ENCODE measurements at places on chromosomes 3 and 15.

GRCh38 chr3:190013943-190014924 lies 106.5 kb downstream of the P3H2 start:
- H3K4me1 ChIP-seq = peaks cover 21% of the 10 kb centered on the region
- no peak overlapping the region for H3K4me3 ChIP-seq
- DNase-seq = no peak
- H3K36me3 ChIP-seq = no peaks in the 10 kb centered on the region
- no peaks in the 10 kb centered on the region for H3K27me3 ChIP-seq

GRCh38 chr3:55059027-55059629 lies 131.3 kb upstream of the LRTM1 start:
- H3K27me3 ChIP-seq = no peaks in the 10 kb centered on the region
- no peak for DNase-seq
- no peaks in the 10 kb centered on the region for H3K36me3 ChIP-seq
- H3K4me3 ChIP-seq = no peak overlapping the region
- H3K4me1 ChIP-seq = no peaks in the 10 kb centered on the region

- H3K4me1 ChIP-seq = peaks cover 62% of the 10 kb centered on the region
- H3K4me3 ChIP-seq = no peak overlapping the region
- no peaks in the 10 kb centered on the region for H3K27me3 ChIP-seq
Measured at GRCh38 chr3:64185436-64185835, 39.8 kb downstream of the PRICKLE2 start.

GRCh38 chr3:121330634-121331033 lies 215.2 kb downstream of the POLQ start:
- DNase-seq = no peak
- no peak overlapping the region for H3K27ac ChIP-seq

DNA sequence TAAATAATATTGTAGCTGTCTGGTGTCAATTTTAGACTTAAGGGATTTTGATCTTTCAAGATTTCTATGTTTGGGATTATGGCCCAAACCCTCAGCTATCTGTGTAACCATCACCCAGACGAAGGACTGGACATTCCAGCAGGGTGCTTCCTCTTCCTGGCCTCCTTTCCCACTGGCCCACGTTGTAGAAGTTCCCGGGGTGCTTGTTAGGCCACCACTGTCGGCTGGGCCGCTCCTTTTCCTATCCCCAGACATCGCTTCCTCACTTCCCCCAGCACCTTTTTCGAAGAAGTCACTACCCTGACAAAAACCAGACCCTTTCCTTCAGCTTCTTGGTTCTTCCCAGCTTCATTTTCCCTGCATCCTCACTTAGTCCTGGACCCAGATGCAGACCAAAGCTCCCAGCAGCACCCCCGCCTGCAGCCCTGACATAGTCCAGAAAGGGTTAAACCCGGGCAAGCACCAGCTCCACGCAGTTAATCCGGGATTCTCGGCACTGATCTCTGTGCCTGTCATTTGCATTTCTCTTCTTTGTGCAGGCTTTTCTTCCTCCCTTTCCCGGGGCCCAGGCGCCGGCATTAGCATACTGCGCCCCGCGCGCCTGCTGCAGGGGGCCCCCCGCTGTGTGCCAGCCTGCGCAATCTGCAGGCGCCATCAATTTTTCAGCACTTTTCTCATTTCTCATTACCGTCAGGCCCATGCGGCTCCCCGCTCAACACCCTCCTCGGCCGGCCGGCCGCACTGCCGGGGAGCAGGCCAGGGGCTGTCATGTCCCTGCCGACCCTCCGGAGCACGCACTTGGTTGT lies 90.6 kb downstream of the ZNF621 start:
- no peak overlapping the region for H3K27ac ChIP-seq
- peak; percentile 72 for DNase-seq
- H3K4me3 ChIP-seq = no peak overlapping the region
- H3K36me3 ChIP-seq = no peaks in the 10 kb centered on the region
- H3K4me1 ChIP-seq = no peaks in the 10 kb centered on the region

- no peaks in the 10 kb centered on the region for H3K27me3 ChIP-seq
- no peak overlapping the region for H3K4me3 ChIP-seq
- no peak overlapping the region for H3K27ac ChIP-seq
- no peaks in the 10 kb centered on the region for H3K36me3 ChIP-seq
- no peak for DNase-seq
Measured at GRCh38 chr3:148880681-148881080, 15.6 kb downstream of the CPA3 start.

- no peak overlapping the region for H3K4me3 ChIP-seq
- no peaks in the 10 kb centered on the region for H3K27me3 ChIP-seq
- H3K4me1 ChIP-seq = peaks cover 11% of the 10 kb centered on the region
- no peak for DNase-seq
Measured at GRCh38 chr15:57649138-57649537, 57.4 kb upstream of the POLR2M start.

DNA sequence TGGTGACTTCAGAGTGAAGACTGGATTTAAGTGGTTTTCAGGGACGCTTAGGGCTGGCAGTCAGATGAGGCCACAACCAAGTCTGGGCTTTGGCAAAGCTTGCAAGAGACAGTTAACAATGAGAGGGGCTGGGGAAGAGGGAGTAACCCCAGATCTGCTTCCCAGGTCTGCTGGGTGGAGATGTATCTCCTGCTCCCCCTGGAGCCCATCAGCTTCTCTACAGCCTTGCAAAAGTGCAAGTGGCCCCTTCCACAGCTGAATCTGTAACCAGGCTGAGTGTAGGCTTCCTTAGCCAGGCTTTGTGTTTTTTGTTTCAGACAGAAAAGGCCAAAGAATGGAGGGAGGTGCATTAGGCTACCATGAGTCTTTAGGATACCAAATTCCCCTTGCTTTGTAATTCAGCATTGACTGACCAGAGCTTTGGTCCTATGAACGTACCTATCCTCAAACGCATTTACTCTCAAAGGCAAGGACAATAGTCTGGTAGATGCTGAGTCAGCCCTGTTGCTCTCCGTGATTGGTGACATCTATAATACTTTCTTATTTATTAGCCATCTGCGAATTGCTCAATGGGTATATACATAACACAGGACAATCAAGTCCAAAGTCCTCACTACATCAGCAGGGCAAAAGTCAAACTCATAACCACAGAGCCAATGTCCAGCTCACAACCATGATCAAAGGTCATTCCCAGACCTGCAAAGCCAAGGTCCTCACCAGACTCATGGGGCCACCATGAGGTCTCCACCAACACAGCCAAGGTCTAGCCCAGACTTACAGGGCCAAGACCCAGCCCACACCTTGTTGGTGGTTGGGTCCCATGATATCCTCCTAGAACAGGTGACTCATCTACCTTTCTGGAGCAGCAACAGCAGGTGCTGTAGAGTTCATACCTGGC lies 17.1 kb downstream of the CCDC13 start:
- H3K27ac ChIP-seq = no peak overlapping the region
- no peaks in the 10 kb centered on the region for H3K4me1 ChIP-seq
- H3K4me3 ChIP-seq = no peak overlapping the region
- no peaks in the 10 kb centered on the region for H3K27me3 ChIP-seq

- no peak overlapping the region for H3K27ac ChIP-seq
- H3K4me1 ChIP-seq = no peaks in the 10 kb centered on the region
- H3K4me3 ChIP-seq = no peak overlapping the region
- DNase-seq = no peak
Measured at GRCh38 chr15:96771035-96771434, 440.5 kb downstream of the NR2F2 start.

DNA sequence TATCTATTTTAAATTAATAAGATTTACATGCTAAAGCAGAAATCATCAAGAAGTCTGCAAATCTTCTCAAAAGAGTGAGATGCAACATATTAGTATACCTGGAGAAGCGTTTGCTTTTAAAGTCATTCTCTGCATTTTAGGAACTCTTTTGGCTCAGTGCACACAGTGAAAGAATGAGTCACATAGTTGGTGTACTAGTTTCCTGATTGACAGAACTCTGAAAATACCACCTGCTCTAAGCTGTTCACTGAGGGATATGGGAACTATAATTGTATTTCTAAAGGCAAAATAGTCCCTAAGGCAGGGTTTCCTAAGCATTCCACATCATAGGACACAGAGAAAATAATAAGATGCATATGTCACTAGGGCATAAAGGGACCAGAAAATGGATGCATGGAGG lies 838.5 kb downstream of the DIPK2A start:
- H3K27me3 ChIP-seq = no peaks in the 10 kb centered on the region
- no peak for DNase-seq
- H3K4me1 ChIP-seq = no peaks in the 10 kb centered on the region

DNA sequence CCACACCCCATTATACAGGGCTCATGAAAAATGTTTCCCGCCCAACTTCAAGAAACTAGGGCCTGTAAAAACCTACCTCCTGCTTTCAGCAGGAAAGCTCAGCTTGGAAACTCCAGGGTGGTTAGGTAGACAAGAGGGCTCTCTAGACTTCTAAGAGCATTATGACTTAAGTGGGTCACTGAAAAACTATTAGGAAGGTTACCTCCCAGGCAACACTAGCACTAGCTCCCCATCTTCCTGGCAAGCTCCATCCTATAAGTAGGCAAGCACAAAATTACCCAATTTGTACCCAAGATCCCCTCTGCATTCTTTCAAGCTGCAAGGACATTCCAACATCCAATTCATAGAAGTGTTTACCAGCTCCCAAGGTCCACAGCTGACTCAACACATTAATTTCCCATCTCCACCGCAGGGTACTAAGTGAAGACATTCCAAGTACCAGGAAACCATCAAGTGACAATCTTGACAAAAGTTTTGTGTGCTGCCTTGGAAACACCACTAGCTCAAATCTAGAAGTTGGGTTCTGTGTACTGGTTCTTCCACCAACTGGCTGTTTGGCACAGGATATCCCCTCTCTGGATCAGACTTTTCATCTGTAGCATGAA lies 46.9 kb downstream of the WNT5A start:
- no peaks in the 10 kb centered on the region for H3K36me3 ChIP-seq
- no peak overlapping the region for H3K27ac ChIP-seq
- H3K4me1 ChIP-seq = no peaks in the 10 kb centered on the region
- H3K27me3 ChIP-seq = no peaks in the 10 kb centered on the region
- no peak overlapping the region for H3K4me3 ChIP-seq
- no peak for DNase-seq

DNA sequence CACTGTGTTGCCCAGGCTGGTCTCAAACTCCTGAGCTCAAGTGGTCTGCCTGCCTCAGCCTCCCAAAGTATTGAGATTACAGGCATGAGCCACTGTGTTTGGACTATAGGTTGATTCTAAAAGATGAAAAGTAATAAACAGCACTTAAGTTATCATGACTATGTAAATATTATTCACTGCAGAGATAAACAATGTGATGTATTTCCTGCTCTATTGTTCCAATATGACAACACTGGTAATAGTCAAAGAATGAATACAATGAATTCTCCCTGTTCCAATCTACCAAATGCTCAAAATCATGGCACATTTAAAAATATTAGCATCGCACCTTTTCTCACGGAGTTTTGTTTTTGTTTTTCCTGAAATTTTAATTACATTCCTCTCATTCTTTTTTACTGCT lies 36.8 kb upstream of the TBL1XR1 start:
- H3K27ac ChIP-seq = no peak overlapping the region
- H3K4me1 ChIP-seq = no peaks in the 10 kb centered on the region
- no peak overlapping the region for H3K4me3 ChIP-seq
- no peaks in the 10 kb centered on the region for H3K27me3 ChIP-seq
- H3K36me3 ChIP-seq = no peaks in the 10 kb centered on the region

DNA sequence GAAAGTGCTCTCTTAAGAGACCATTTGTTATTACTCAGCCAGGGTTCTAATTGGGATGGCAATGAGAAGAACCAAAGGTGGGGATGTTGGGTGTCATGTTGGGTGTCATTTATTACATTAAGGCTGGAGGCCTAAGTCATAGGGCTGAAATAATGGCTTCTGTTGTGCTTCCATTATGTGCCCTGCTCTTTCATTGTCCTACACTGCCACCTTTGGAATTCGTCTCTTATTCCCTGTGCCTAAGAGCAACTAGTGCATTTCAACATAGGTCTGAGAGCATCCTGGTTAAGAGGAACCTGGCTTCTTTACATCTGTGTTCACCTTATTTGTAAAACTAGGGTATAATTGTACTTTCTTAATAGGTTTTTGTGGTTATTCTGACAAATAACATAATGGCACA lies 32.2 kb downstream of the RIOX2 start:
- no peak overlapping the region for H3K4me3 ChIP-seq
- no peaks in the 10 kb centered on the region for H3K4me1 ChIP-seq
- H3K27me3 ChIP-seq = no peaks in the 10 kb centered on the region
- H3K36me3 ChIP-seq = peaks cover 52% of the 10 kb centered on the region

DNA sequence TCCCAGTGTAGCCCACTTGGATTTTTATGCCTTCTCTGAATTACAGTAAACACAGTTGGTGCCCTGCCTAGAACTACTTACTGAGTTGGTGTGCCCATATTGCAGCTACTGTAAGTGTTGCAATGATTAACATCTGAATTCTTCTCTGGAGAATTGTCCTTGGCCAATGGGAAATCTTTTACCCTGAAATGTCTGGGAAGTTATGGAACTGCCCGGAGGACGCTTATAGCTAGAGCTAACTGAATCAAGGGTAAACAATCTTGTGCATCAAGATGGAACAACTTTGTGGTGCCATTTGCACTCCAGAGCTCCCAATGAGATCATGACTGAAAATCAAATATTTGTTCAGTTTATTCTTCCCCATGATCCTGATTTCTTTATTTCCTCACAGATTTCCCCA lies 246.7 kb upstream of the CBLB start:
- H3K36me3 ChIP-seq = no peaks in the 10 kb centered on the region
- H3K4me3 ChIP-seq = no peak overlapping the region
- no peaks in the 10 kb centered on the region for H3K27me3 ChIP-seq
- no peak overlapping the region for H3K27ac ChIP-seq

DNA sequence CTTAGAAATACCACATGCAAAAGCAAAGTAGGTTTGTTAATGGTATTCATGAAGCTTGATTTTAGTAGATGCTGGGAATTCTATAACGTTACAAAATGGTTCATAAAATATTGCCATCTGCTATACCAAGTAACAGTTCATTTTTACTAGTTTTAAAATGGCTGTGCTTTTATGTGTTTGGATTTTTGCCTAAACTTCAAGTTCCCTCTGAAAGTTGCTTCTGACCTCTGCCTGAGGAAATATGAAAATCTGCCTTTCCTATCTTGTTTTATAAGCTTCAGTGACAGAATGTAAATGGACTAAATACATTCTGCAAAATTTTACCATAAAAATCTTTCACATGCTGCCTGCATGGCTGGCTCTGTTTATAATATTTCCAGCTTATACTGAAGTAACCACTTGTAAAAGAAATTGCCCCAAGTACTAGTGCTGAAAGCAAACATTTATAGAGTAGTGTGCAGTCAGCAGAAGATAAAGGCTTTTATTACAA lies 560.7 kb upstream of the ROBO2 start:
- no peak overlapping the region for H3K4me3 ChIP-seq
- no peak overlapping the region for H3K27ac ChIP-seq
- no peaks in the 10 kb centered on the region for H3K4me1 ChIP-seq
- DNase-seq = no peak
- no peaks in the 10 kb centered on the region for H3K27me3 ChIP-seq
- H3K36me3 ChIP-seq = no peaks in the 10 kb centered on the region

GRCh38 chr3:71977525-71977924 lies 192.6 kb upstream of the PROK2 start:
- no peak overlapping the region for H3K27ac ChIP-seq
- no peak for DNase-seq
- no peaks in the 10 kb centered on the region for H3K27me3 ChIP-seq
- H3K36me3 ChIP-seq = no peaks in the 10 kb centered on the region
- no peaks in the 10 kb centered on the region for H3K4me1 ChIP-seq
- H3K4me3 ChIP-seq = no peak overlapping the region

- no peaks in the 10 kb centered on the region for H3K36me3 ChIP-seq
- H3K27me3 ChIP-seq = no peaks in the 10 kb centered on the region
- H3K4me3 ChIP-seq = no peak overlapping the region
Measured at GRCh38 chr15:72060687-72061250, 57.2 kb downstream of the MYO9A start.

- H3K4me3 ChIP-seq = no peak overlapping the region
- no peak for DNase-seq
- H3K27me3 ChIP-seq = no peaks in the 10 kb centered on the region
- H3K27ac ChIP-seq = no peak overlapping the region
Measured at GRCh38 chr3:27749643-27750042, 27.5 kb upstream of the EOMES start.
